ENCODE measurements at places on chromosomes 3 and 15. TPM values are rescaled to one million over a fixed set of nuclear protein-coding genes. Genes with fewer than 3 reads are reported as not detected.

DNA sequence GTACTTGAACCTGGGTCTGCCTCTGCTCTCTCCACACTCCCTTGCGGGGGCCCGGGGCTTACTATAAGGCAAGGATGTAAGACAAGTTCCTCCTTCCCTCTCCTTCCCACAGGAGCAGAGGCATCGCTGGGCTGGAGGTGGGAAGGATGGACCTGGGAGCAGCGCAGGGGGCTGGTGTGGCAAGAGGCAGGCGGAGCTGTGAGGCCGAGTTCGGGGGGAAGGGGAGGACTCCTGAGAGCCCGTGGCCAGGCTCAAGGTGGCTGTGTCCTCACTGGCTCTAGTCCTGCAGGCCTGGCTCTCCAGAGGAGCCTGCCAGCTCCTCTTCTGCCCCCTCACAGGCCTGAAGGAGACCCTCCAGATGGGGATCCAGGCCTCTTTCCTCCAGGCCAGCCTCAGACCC is 1.0 kb upstream of the NR2E3 start:
- no peak for DNase-seq
- H3K36me3 ChIP-seq = no peaks in the 10 kb centered on the region
- H3K27me3 ChIP-seq = no peaks in the 10 kb centered on the region
- H3K4me3 ChIP-seq = no peak overlapping the region
- no peaks in the 10 kb centered on the region for H3K4me1 ChIP-seq

LIPH gene
- not detected for total RNA-seq

ARGFX gene
- total RNA-seq = not detected

- no peaks in the 10 kb centered on the region for H3K27me3 ChIP-seq
- no peaks in the 10 kb centered on the region for H3K36me3 ChIP-seq
- no peak for DNase-seq
- H3K4me1 ChIP-seq = no peaks in the 10 kb centered on the region
- no peak overlapping the region for H3K27ac ChIP-seq
These were observed 582.5 kb downstream of the ZNF385D start for GRCh38 chr3:21168471-21168870.

DNA sequence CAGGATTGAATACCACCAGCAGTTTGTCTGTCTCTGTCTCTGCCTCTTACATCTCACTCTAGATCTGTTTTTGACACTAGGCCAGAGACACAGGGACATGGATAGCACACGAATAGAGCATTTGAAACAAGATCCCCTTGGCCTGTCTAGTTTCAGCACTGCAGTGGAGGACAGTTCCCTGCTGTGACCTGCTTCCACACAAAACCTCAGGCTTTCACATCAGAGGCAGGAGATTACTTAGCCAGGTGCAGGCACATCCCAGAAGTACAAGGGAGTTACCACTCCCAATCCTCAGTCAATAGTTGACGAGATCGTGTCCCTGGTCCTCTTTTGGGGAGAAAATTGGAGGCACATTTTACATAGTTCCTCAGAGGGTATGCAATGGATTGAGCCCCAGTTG is 34.0 kb upstream of the CCK start:
- no peak overlapping the region for H3K27ac ChIP-seq
- no peak for DNase-seq
- H3K4me3 ChIP-seq = no peak overlapping the region
- H3K36me3 ChIP-seq = no peaks in the 10 kb centered on the region

GJD2 gene
- total RNA-seq = not detected

GRCh38 chr15:42050484-42051255 is 29.8 kb upstream of the PLA2G4E start:
- H3K36me3 ChIP-seq = no peaks in the 10 kb centered on the region
- peaks cover 16% of the 10 kb centered on the region for H3K27me3 ChIP-seq
- H3K4me1 ChIP-seq = no peaks in the 10 kb centered on the region
- DNase-seq = no peak
- H3K4me3 ChIP-seq = no peak overlapping the region

DNA sequence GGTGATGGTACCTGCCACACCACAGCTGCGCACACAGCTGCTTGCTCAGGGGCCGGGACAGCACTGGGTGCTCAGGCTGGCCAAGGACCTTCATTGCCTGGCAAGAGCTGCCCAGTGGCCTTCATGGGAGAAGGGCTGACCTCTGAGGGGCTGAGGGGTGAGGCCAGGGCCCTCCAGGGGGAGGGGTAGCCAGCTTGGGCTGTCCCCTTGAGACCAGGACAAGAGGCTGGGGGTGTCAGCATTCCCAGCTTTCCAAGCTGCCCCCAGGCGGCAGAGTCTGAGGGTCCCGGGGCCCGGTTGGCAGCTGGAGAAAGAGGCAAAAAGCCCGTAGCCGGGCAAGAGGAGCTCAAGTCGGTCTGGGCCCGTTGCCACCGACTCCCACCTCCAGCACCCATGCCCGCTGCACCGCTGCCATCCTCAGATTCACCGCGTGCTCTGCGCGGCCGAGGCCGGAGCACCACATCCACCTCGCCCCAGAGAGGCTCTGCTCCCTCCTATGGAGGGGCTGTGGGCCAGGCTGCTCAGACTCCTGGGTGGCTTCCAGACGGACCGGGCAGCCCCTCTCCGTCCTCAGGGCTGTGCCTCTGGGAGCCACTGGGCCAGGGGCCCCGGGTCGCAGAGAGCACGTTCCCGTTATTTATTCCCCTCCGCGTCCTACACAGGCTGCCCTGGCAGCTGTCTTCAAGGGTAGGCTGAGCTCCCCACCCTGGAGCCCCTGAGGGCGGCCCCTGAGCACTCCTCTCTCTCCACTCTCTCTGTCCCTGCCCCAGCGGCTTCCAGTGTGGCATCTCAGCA is 51.5 kb downstream of the PLXNA1 start:
- no peak overlapping the region for H3K4me3 ChIP-seq
- H3K27me3 ChIP-seq = no peaks in the 10 kb centered on the region
- H3K36me3 ChIP-seq = no peaks in the 10 kb centered on the region
- DNase-seq = no peak

- H3K4me3 ChIP-seq = no peak overlapping the region
- no peak for DNase-seq
- H3K36me3 ChIP-seq = peaks cover 33% of the 10 kb centered on the region
- peaks cover 4% of the 10 kb centered on the region for H3K4me1 ChIP-seq
- H3K27ac ChIP-seq = no peak overlapping the region
These were observed 94.0 kb downstream of the ETFA start for GRCh38 chr15:76217029-76217881.

SQOR gene
- 111 TPM for total RNA-seq

SMCO1 gene
- total RNA-seq = not detected

DNA sequence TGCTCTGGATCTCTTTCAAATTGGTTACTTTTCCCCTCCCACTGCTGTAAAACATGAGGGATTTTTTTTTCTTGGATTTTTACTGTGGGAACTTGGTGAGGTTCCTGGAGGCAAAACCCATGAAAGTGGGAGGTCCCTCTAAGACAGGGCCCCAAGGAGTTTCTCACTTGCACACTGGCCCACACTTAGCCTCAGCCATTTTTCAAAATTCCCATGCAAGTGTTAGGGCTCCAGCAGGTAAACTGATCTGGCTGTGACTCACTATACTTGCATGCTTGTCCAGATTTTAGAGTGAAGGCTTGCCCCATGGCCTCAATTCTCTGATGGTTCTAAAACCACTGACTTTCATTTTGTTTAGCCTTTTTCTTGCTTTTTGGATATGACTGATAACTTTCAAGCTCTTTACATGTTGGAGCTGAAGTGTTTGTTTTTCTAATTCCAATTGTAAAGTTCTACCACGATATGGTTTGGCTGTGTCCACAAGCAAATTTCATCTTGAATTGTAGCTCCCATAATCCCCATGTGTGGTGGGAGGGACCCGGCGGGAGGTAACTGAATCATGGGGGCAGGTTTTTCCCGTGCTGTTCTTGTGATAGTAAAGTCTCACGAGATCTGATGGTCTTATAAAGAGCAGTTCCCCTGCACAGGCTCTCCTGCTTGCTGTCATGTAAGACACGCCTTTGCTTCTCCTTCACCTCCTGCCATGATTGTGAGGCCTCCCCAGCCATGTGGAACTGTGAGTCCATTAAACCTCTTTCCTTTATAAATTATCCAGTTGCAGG is 37.7 kb downstream of the MCCC1 start:
- no peaks in the 10 kb centered on the region for H3K27me3 ChIP-seq
- H3K36me3 ChIP-seq = peaks cover 24% of the 10 kb centered on the region
- no peak for DNase-seq
- H3K4me1 ChIP-seq = peaks cover 3% of the 10 kb centered on the region
- H3K4me3 ChIP-seq = no peak overlapping the region

DNA sequence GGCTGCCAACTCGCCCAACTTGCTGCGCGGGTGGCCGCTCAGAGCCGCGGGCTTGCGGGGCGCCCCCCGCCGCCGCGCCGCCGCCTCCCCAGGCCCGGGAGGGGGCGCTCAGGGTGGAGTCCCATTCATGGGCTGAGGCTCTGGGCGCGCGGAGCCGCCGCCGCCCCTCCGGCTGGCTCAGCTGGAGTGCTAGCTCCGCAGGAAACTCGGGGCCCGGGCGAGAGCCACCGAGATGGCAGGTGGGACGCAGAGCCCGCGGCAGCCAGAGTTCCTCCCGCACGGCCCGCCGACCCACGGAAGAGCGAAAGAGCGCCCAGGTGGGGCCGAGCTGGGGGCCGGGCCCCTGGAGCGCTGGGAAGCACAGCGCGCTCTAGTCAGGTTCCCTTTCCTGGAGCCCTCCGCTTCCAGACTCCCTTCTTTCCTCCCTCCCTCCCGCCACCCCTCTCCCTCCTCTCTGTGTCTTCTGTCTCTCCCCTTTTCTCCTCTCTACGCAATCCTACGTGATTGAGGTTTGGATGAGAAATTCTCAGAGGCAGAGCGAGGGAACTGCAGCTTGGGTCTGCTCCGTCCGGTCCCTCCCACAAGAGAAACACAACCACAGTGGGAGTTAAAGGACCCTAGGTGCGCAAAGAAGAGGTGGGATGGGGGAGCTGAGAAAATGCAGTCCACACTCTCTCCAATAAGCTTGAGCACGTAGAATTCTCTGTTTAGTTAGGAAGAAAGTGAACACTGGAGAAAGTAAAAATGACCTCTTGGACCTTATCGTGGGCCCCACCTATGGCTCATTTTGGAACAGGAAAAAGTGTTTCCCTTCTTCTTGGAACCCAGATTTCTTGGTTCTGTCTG is 317.3 kb downstream of the FGF12 start:
- no peaks in the 10 kb centered on the region for H3K36me3 ChIP-seq
- H3K27me3 ChIP-seq = peaks cover 50% of the 10 kb centered on the region
- peaks cover 3% of the 10 kb centered on the region for H3K4me1 ChIP-seq

GRCh38 chr3:138450704-138451424 is 16.4 kb downstream of the ESYT3 start:
- no peaks in the 10 kb centered on the region for H3K4me1 ChIP-seq
- H3K27ac ChIP-seq = no peak overlapping the region
- no peak for DNase-seq
- H3K4me3 ChIP-seq = no peak overlapping the region
- H3K27me3 ChIP-seq = peaks cover 4% of the 10 kb centered on the region
- H3K36me3 ChIP-seq = no peaks in the 10 kb centered on the region

EPHB1 gene
- 0.71 TPM for total RNA-seq

GABRG3 gene
- total RNA-seq = not detected

IL17RD gene
- total RNA-seq = 0.07 TPM

DNA sequence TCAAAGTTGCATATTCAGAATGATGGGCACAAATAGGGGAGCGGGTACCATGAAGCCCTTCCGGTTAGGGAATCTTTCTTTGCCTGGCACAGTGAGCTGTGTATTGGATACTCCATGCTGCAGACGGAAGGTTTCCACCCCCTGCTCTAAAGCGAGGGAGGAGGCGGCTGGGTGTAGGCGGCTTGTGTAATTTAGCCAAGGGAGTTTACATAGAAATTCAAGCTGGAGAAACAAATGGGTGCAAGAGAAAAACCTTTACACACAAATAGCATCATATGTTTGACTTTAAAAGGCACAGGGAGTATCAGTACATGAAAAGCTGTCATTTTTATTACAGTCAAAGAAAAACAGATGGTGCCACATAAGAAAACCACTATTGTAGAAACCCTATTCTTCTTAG is 59.3 kb upstream of the ADCY5 start:
- no peaks in the 10 kb centered on the region for H3K36me3 ChIP-seq
- H3K27me3 ChIP-seq = no peaks in the 10 kb centered on the region
- H3K27ac ChIP-seq = no peak overlapping the region

DNA sequence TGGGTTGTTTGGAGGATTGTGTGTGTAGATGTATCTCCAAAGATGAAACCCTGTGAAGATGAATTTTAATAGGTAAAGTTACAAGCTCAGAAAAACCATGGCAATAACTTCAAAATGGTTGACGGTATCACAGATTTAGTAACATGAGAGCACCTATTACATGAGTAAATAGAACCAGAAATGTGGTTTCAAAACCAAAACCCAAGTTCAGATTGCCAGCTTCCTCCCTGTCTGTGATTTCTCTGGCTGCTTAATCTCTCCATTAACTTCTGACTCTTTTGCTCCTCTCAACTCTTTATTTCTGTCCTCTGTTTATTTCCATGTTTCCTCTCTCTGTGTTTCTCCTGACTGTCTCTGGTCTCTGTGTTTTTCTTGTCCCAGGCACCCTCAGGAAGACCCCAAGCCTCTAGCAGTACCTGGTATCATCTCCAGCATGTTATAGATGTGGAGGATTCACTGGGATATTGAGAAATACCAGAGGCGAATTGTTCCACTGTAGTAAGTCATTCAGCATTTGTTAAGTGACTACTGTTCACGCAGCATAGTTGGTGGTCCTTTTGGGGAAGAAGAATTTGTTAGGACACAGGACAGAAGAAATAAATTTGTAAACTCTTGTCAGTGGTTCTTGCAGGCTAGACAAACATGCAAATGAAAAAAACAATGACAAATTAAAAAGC is 138.8 kb downstream of the BBX start:
- DNase-seq = no peak
- no peaks in the 10 kb centered on the region for H3K27me3 ChIP-seq
- H3K4me3 ChIP-seq = no peak overlapping the region

GRCh38 chr3:195160257-195160898 is 110.6 kb downstream of the XXYLT1 start:
- no peak overlapping the region for H3K4me3 ChIP-seq
- H3K4me1 ChIP-seq = peaks cover 21% of the 10 kb centered on the region
- no peaks in the 10 kb centered on the region for H3K27me3 ChIP-seq
- no peak for DNase-seq

DNA sequence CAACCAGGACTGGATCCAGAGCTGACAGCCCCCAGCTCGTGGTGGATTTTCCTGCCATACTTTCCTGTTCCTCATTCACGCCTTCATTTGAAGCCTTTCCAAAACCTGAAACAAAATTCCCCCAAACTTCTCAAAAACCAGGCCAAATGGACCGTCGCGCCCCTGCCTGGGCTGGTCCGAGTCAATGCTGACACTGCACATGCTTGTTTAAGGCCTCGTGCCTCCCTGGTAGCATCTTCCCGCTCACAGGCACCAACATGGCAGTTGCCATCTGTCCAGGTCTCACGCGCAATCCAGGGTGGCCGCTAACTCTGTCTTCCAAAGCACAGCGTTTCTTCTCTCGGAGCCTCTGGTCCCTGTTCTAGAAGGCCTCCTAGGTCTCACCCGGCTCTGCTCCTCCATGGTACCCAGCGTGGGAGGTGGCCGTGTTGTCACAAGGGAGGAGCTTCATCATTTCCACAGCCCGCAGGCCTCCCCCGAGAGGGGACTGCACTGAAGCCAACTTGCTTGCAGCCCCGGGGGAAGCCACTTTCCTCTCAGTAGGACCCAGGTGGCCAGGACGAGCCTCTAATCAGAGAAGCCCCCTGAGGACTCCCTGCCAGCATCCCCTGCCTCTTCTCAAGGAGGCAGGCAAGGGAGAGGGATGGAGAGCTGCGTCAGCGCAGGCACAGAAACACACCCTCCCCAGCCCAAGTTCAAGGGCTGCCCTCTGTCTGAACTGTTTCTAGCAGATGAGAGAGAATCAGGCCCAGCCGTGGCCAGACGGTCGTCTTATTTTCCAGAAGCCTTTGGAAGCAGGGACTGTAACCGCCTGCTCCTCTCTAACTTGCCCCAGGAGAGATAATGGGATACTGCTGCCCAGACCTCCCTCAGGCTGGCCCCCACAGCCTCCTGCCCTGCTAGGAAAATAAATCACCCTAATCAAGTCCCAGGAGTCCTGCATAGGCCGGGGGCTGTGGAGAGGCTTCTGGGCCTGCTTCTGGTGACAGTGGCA is 152.8 kb upstream of the TLE3 start:
- peaks cover 15% of the 10 kb centered on the region for H3K4me1 ChIP-seq
- no peak overlapping the region for H3K4me3 ChIP-seq
- H3K27ac ChIP-seq = no peak overlapping the region
- no peak for DNase-seq
- H3K36me3 ChIP-seq = no peaks in the 10 kb centered on the region
